DMS 273 treated with DMSO at 0.1 percent for 48 hours (cell line): ENCODE measurements at places on chromosomes 7 and 10.

- no peak for DNase-seq
Observed at GRCh38 chr10:47008769-47009168, 97.5 kb downstream of the PTPN20 start.

- no peak for DNase-seq
Observed at GRCh38 chr7:114567416-114567815, 152.8 kb downstream of the FOXP2 start.

DNA sequence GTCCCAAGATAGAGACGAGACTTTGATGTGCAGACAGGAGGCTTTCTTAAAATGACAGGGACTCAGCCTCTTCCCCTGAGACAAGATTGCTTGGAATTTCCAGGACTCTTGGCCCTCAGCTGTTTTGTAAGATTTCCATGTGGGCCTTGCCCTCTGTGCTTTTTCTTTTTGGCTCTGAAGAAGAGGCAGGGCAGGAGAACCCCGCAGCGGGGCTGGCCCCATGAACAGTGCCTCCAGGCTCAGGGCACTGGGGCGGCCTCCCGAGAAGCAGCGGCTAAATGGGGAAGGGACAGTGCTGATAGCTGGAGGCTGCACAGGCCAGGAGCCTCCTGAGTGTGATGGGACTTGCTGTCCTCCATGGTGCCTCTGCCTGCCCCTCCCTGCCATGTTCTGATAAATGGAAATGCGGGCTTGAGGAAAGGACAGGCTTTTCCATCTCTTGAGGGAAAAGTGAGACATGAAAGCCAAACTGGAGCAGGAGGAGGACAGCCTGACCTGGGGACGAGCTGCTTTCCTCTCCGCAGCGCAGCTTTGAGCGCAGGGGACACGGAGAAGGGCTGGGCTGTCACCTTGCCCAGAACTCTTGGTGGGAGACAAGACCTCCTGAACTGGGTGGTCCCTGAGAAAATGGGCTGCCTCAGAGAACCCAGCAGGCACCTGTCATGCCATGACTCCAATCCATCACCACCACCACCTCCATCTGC is 12.1 kb downstream of the SAP25 start:
- no peak for DNase-seq

GRCh38 chr7:77995717-77996116 is 197.1 kb downstream of the PHTF2 start:
- no peak for DNase-seq

- no peak for DNase-seq
Observed at GRCh38 chr10:128820663-128821062, 646.4 kb upstream of the MGMT start.

- no peak for DNase-seq
Observed at GRCh38 chr7:26648554-26648953, 215.8 kb downstream of the SKAP2 start.

DNA sequence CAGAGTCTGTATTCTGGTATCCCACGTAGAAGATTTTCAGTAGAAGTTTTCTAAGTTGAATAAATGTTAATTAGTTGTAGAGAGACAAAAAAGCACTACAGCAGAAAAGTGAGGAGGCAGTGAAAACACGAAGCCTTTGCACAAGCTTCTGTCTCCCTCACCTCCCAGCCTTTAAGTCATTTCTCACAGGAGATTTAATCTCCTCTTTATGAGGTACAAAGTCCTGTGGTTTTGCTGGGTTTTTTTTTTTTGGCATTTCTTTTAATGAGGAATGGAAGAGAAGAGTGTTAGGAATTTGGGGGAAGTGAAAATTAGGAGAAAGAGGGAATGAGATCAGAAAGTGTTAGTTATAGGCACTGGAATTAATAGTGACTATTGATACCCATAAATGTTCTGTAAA is 21.5 kb downstream of the SPAG6 start:
- DNase-seq: no peak

GRCh38 chr7:23357190-23358093 is 58.3 kb downstream of the MALSU1 start:
- DNase-seq: peak; percentile 39

DNA sequence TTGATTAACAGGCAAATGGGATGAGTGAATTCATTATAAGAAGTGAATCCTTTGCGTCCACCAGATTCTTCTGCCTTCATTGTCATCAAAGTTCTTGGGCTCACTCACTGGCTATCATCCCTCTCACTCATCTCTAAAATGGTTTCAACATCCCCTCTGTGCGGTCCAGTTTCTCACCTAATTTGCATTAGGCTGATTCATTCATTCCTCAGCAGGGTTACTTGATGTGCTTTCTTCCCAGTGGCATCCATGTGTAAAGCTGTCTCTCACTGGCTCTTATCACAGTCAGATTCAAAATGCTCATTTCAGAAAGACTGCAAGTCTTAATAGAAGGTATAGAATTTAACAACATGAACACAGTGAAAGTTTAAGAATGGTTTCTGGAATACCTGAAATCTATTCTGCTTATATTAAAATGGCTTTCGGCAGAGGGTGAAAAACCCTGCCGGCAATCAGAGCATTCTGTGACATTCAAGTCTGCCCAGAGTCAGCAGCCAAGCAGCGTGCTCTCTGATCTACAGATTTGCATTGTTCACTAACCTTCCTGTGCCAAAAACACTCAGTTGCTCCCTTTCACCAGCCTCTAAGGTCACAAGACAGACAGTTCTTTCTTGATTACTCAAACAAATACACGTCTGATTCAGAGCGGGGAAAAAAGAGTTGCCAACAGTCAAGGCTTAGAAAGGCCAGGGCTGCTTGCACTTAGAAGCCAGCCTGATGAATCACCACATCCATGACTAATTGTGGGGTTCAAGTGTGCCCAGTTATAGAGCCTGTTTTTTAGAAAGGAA is 106.7 kb downstream of the TES start:
- DNase-seq: no peak
